Frontal cortex (tissue), 4 donors: ENCODE measurements at places on chromosomes 5 and 9. TPM values are rescaled to one million over a fixed set of nuclear protein-coding genes. Genes with fewer than 3 reads are reported as not detected.

Gene HRCT1
- 0.82 TPM for total RNA-seq

Gene IL3
- not detected for total RNA-seq

Gene SLC34A3
- not detected for total RNA-seq

- DNase-seq = no peak
These were observed 233.1 kb downstream of the RASEF start for GRCh38 chr9:82829818-82830217.

DNA sequence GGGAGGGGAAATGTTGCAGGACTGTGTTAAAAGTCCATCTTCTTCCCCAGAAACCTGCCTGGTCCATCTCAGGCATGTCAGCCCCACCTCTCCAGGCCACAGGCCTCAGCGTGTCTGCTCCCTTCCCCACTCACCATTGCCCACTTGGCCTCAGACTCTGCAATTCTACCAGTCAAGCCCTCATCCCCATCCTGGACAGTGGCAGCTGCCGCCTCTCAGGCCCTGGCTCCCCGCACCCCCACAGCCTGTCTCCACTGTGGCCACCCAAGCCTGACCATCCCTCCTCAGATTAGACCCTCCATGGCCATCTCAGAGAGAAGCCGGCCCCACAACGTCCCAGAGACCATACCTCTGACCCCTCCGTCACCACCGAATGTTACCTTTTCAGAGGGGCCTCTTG, 89.9 kb downstream of the BARX1 start:
- no peak for DNase-seq
